ENCODE measurements at places on chromosomes 7 and 10. TPM values are rescaled to one million over a fixed set of nuclear protein-coding genes. Genes with fewer than 3 reads are reported as not detected.

PARD3 gene
- total RNA-seq: 51.7 TPM

NMT2 gene
- total RNA-seq: 44.8 TPM

NRCAM gene
- total RNA-seq: 6.0 TPM

NPC1L1 gene
- not detected for total RNA-seq

TMED4 gene
- total RNA-seq: 241 TPM

NPFFR1 gene
- not detected for total RNA-seq

DNA sequence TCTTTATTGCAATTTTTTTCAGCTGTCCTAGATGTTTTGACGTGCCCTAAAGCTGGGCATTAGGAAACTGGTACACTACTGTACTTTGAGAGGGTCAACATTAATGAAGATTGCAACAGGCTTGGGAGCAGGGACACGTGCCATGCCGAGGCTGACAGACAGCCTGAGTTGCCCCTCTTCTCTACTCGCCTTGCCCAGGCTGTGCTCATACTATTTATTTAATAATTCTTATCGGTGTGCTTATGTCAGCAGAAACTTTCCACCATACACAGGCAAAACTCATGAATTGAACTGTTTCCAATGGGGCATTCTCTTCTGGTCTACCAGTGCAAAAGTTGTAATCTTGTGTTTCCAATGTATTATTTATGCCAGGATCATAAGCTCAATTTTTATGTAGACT, 24.4 kb downstream of the C7orf57 start:
- no peak for DNase-seq

GRCh38 chr10:116226053-116226452, 47.0 kb downstream of the GFRA1 start:
- no peak for DNase-seq

DNA sequence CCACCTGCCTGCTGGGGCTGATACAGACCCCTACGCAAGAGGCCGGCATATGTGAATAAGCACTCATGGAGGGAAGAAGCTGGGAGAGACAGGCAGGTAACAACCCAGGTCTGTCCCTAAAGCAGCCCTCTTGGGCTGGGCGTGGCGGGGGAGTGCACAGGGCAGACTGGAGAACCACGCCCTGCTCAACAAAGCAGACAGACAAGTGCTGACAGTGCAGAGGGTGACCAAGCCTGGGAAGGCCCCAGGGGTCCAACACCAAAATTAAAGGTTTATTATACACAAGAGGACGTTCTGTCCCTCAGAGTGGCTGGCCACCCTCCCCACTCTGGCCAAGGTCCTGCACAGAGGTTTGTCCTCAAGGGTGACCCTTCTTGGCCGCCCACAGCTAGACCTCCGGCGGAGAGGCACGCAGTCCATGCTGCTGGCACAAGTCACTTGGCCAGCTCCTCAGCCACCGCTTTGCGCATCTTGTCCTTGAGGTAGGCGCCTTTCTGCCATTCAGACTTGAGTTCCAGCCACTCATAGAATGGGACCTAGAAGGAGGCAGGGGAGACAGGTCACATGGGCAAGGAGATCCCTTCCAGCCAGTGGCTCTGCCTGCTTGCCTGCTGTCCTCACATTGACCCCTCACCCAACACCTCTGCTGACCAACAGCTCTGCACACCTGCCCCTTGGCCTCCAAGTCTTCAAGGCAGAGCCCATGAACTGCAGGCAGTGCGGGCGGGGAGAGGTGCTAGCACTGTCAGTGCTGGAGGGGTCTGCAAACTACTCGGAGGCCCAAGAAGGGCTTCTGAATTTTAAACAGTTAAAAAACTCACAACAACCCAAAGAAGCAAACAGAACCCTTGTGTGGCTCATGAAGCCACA, 11.4 kb upstream of the NACAD start:
- no peak for DNase-seq

DNA sequence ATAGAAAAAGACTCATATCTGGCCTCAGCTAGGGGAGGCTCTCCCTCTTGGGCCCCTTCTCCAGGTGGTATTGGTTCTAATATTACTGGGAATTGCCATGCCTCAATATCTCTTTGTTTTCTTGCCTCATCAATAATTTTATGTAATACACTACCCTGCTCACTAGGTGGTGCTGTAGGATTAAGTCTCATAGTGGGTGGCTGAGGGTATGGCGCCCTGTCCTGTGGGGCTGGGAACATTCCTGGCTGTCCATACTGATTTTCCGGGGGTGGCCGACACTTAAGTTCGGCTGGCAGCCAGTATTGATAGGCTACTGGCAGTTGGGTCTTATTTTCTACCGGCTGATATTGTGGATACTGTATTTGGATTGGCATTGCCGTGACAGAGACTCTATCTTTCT, 9.0 kb upstream of the TAS2R3 start:
- DNase-seq: peak; percentile 48

DNA sequence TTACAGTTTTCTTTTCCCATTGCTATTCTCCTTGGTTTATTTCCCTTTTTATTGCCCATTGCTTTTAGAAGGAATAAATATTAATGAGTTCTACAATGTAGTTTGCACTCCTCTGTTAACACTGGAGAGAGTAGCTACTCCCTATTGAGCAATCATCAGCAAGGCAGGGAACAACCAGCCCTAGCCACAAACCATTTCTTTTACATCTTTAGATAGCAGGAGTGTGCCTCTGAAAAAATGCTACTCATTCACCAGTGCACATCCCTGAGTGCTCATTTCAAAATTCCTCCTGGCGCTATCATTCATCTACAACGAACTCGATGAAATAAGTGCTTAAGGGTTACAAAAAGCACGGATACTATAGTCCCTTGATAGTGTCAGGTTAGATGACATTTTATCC, 252.9 kb downstream of the THSD7A start:
- DNase-seq: no peak

DNA sequence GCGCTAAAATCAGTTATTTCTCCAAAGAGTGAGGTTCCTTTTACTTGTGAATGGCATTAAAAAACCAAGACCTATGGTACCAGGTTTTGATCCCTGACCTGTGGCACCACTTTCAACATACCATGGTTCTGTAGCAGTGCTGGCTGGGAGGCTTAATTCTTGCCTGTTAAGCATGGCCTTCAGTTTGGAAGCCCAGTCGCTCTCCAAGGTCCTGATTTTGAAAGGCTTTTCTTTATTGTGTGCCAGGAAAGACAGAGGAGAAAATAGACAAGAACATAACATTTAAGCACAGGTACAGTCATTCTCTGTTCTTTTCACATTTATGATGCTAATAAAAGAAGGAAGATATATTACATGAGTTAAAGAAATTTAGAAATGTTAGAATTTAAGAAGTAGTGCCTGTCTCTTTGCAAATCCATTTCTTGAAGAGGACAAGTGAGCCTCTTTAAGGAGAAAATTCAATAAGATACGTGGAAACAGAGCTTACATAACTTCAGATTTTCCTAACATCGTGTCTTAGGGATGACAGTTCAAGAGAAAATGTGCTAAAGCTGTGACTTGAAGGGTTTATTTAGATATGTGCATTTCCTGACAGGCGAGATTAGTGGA, 357.6 kb downstream of the DPP6 start:
- DNase-seq: peak; percentile 2

DNA sequence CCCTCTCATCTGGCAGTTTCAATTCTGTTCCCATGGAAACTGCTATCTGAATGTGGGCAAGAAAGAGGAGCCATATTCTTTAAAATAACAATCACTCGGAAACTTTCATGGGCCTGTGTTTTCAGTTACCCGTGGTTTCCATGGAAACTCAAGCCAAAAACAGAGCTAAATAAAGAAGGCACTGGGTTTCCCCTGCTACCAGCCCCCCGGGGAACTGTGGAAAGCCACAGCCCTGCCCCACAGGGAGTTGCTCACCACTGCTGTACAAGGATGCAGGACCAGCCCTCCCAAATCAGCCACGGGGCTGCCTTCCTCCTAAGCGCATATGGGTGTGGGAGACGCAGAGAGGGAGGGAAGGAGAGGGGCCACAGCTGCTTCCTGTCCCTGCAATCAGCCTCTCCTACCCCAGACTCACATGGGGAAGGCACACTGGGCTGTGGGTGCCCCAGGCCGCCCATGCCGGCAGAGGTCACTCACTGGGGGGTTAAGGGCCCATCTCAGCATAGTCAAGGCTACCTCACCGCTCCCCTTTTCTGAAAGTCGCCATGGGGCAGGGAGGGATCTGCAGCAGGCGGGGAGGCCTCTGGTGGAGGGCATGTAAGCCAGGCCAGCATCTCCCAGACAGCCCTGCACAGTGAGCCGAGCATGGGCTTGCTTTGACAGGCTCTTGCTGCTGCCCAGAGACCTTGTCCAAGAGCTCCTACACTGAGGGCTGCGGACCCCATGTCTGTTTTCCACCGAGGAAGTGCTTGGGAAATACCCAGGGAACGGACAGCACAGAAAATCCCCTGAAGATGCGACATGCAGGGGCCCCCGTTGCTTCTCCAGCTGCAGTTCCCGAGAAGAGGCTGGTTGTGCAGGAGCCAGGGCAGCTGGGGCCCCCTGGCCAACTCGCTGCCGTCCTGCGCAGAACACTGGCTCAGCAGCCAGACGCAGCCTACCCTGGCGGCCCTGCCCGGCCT, 157.3 kb upstream of the PPP2R2D start:
- no peak for DNase-seq

- no peak for DNase-seq
Observed at GRCh38 chr10:90788968-90789367, 68.9 kb downstream of the HTR7 start.

DNA sequence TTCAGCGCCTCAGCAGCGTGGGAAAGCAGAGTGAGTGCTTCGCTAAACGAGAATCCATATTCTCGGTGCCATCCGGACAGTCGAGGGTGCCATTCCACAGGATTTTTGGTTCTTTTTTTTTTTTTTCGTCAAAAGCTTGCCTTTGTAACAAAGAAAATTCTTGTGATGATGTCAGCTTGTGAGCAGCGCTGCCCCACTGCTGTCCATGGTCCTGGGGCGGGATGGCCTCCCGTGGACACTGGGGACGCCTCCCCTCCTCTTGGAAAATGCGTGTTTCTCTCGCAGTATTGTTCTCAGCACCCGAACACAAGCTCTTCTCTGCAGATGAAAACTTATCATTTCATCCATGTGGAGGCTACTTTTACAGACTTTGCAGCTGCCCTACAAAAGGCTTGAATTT, 477.4 kb downstream of the TCERG1L start:
- no peak for DNase-seq

- no peak for DNase-seq
Observed at GRCh38 chr7:37079420-37079819, 355.1 kb upstream of the AOAH start.

- DNase-seq: peak; percentile 79
Observed at GRCh38 chr7:27784399-27785053, 44.6 kb downstream of the TAX1BP1 start.

DNA sequence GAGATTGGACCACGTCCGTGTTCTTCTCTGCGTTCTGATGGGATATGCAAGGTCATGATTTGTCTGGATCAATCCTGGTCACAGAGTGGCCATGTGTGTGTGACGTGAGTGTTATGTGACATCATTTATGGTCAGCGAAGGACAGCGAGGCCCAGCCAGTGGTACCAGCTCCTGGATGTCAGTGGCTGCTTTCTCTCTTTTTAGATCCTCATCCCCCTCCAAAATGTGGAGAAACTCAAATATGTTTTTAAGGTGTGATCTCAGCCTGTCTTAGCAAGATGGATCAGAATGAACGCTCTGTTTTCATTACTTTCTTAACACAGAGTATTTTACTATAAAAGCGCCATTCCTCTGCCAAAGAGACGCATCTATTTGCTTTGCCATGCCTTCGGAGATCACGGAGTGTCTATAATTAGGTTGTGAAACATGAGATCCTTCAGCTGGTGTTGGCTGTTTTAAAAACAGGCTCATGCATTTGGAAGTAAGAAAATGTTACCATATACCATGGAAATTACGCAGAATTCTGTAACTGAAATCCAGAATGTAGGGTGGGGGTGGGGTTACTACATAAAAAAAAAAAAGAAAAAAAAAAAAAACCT, 245.5 kb upstream of the TCERG1L start:
- no peak for DNase-seq

- peak; percentile 29 for DNase-seq
Observed at GRCh38 chr7:122143376-122143750, 686 bp downstream of the AASS start.

- peak; percentile 81 for DNase-seq
Observed at GRCh38 chr10:87750001-87750671, 67.9 kb downstream of the ATAD1 start.
